Skeletal muscle cell (primary cell): ENCODE measurements at places on chromosomes 3 and 15.

DNA sequence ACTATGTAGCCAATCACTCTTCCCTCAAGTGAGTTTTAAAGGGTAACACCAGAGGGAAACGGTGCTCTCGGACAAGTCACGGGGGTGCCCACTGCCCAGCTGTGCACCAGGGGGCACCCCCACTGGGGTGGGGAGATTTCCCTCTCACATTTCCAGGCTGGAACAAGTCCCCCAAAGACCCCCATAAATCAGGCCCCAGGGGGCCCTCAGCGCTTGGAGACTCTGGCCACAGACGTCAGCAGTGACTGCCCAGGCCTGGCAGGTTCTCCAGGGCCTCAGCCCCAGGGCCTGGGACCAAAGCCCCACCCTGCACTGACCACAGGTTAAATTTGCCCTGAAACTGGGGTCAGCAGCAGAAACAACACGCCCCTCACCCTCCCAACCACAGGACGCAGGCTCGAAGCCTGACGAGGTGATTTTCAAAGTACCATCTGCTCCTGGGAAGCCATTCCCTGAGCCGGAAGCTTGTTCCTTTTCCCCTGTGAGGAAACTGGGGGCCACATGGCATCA, 17.0 kb downstream of the XXYLT1 start:
- no peak for DNase-seq

- DNase-seq, result peak; percentile 67
Observed at GRCh38 chr15:63492541-63493077, 11.8 kb upstream of the USP3 start.

DNA sequence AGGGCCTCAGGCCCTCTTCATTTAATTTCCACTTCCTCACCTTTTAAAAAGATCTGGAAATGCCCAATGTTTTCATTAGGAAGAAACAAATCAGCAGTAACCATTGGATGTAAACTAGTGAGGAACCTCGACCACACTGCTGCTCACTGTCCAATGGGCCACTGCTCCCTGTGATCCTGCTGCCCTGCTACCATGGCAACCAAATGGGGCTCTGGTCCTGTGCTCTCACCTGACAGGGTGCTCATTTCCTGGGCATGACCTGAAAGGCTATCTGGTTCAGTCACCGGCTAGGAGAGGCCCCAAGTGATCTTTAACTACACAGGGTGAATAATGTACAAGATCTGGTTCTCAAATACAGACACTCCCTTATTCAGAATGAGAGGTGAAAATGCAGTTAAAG, 54.6 kb downstream of the ARHGEF3 start:
- no peak for DNase-seq

GRCh38 chr3:50319894-50320625, 2.5 kb downstream of the HYAL2 start:
- DNase-seq, result no peak

- DNase-seq, result no peak
Observed at GRCh38 chr3:45212095-45212468, 14.0 kb downstream of the TMEM158 start.

DNA sequence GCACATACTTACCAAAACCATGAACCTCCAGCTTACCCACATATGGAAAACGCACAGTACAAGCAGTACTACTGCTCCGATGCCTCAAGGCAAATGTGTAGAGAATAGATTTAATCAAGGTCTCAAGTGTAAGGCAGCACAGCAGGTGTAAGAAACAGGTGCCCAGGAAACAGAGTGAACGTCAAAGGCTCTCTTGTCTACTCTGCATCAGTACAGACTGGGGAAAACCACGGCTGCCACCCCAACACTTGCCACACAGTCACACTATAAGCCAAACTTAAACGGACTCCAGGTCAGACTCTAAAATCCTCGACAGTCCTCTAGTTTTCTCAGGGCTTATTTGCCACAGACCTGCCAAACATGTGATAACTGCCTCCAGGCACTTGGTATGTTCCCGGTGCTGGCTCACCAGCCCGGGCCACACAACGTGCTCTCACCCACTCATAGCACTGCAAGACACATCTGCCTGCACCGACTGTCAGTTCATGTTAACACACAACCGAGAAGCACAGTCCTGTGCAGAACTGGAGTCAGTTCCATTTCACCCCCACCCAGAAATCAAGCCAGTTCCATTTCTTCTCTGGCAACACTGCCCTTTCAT, 30.6 kb downstream of the ABCC5 start:
- DNase-seq, result no peak
